Hematopoietic multipotent progenitor cell (in vitro differentiated cells): ENCODE measurements at places on chromosomes 16 and 17.

GRCh38 chr17:15660077-15660476, 24.0 kb downstream of the TRIM16 start:
- no peak for DNase-seq

DNA sequence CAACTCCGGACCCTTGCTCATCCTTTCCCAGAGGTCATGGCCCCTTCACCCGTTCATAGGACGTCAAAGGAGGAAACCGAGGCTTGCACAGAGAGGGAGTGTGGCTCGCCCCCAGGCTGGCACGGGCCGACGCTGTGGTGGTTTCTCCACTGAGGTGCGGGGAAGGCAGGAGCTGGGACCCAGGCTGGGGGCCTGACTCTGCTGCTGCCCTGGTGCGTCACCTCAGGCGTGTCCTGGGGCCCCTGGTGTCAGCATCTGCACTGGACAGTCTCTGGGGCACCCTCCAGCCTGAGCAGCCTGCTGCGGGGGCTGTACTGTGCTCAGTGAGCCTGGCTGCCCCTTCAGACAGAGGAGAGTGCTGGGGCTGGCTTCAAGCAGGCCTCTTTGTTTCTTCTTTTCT, 7.4 kb downstream of the MAP2K3 start:
- DNase-seq: no peak

DNA sequence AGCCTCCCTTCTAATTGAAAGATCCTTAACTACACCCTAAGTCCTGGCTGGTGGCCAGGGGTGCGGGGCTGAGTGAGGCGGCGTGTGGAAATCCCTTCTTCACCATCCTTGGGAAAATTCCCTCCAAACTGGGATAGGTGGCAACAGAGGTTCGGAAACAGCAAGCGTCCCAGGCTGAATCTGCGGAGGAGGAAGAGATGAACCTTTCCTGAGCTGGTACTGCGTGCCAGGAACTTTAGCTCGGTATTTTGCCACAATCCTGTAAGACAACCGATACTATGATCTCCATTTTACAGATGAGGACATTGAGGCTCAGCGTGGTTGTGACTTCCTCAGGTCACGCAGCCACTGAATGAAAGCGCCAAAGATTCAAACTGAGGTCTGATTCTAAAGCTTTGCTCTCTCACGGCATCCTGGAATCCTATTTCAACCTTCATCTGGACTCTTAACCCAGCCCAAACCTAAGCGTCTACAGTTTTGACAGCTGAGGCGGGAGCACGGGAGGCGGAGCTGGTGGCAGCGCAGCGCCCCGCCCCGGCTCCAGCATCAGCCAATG, 583 bp upstream of the CYLD start:
- no peak for DNase-seq

DNA sequence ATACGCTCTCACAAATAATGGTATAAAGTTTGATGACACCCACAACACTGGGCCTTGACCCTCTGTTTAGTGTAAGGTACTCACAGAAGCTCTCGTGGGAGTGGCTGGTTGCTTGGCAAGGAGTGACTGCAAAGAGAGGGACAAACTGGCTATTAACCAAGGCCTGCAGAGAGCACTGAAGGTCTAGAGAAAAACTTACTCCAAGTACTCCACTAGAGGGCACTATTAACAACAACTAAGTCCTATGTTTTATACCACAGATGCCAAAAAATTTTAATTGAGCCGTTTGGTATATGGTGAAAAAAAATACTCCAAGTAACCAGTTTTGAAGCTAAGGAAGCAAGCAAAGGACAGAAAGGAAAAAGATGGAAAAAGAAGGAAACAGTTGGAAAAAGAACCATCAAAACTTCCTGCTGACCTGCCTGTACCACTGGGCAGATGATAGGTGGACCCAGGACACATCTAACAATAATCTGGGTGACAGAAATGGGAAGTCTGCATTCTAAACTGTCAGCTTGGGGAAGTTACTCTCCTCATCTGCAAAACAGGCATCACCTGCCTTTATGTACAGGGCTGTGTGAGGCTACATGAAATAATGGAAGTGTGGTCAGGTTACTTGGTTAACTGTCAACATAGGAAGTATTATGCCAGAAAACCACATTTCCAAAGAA, 23.2 kb downstream of the DYNC1LI2 start:
- no peak for DNase-seq

GRCh38 chr16:10601444-10602408, 21.3 kb upstream of the EMP2 start:
- DNase-seq: no peak

GRCh38 chr17:64147110-64148016, 17.4 kb upstream of the ERN1 start:
- no peak for DNase-seq

GRCh38 chr17:54937018-54937417, 31.4 kb downstream of the COX11 start:
- no peak for DNase-seq

DNA sequence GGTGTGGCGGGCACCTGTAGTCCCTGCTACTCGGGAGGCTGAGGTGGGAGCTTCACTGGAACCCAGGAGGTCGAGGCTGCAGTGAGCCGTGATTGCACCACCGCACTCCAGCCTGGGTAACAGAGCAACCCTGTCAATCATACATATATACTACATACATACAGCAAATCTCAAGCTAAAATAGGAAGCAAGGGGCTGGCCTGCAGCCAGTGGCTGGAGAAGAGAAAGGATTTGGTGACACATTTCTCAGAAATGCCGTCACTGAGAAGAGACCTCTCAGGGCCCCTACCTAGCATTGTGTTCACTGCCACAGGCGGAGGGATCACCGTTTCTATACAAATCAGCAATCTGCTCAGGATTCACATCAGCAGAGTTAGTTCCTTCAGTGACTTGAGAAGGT, 16.9 kb downstream of the NARF start:
- DNase-seq: no peak

- DNase-seq: no peak
Observed at GRCh38 chr16:3578121-3578520, 918 bp upstream of the NLRC3 start.

DNA sequence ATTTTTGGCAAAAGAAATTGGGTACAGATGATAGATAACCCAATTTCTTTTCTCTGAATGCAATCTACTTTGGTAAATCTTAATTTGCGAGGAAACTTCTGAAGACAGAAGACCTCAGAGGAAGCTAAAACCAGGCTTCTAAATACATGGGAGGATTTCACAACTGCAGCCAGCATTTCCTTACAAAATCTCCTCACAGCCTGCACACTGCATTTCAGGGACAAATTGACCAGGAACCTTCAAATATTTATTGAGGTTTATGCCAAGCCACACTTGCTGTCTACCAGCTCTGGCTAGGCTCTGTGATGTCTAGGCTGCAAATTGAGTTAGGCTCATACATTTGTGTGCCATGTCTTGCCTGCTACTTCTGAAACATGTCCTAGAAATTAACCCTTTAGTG, 167.3 kb upstream of the CDH5 start:
- no peak for DNase-seq

GRCh38 chr17:61848247-61848646, 15.1 kb downstream of the BRIP1 start:
- DNase-seq: no peak

- no peak for DNase-seq
Observed at GRCh38 chr16:80899809-80900592, 95.6 kb upstream of the CDYL2 start.
